Skin of body (tissue), 3 donors: ENCODE measurements at places on chromosomes 11 and 22.
A peak's percentile ranks its signal among the peaks of the same experiment; 100 is the strongest.

- DNase-seq = no peak
These were observed 33.1 kb upstream of the IGLL5 start for GRCh38 chr22:22854466-22854865.

GRCh38 chr11:13042873-13043342 lies 33.8 kb downstream of the RASSF10 start:
- DNase-seq = no peak

DNA sequence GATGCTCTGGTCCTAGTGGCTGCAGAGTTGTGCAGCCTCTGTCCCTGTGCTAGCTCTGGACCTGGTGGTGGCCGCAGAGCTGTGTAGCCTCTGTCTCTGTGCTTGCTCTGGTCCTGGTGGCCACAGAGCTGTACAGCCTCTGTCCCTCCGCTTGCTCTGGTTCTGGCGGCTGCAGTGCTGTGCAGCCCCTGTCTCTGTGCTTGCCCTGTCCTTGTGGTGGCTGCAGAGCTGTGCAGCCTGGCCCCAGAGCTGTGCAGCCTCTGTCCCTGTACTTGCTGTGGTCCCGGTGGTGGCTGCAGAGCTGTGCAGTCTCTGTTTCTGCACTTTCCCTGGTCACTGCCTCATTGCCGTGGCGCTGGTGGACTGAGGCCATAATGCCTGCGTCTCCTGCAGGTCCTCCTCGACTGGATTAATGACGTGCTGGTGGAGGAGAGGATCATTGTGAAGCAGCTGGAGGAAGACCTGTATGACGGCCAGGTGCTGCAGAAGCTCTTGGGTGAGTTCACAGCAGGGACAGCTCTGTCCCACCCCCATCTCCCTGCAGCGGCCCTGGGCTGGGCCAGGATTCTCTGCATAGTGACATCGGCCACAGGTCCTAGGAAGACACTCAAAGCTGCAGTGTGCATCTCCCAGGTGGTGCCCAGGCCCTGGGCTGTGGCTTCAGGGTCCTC lies 61.9 kb upstream of the PARVG start:
- no peak for DNase-seq

DNA sequence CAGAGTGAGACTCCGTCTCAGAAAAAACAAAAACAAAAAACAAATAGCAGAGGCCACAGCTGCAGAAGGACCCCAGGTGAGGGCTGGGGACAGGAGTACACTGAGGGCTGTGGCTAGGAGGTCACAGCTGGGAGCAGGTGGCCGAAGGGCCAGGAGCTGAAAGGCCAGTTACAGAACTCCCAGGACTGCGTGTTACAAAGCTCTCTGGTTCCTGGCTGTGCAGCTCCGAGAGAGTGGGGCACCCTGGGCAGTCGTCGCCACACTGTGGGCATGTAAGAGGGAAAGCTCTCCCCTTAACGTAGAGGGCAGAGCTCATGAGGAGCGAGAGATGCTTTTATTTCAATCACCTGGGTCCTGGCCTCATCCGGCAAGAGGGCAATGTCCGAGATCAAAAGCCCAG lies 10.1 kb upstream of the NCF4 start:
- no peak for DNase-seq

DNA sequence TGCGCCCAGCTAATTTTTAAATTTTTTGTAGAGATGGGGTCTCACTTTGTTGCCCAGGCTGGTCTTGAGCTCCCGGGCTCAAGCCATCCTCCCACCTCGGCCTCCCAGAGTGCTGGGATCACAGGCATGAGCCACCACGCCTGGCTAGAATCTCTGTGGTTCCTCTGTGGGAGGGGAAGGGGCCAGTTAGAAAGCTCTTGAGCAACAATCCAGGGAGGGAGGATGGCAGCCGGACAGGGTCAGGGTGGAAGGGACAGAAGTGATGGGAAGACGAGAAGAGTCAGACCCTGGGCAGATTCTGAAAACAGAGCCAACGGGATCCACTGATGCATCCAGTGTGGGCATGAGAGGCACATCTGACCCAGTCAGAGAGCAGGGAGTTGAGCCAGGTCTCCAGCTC lies 38.9 kb upstream of the MN1 start:
- DNase-seq = no peak

DNA sequence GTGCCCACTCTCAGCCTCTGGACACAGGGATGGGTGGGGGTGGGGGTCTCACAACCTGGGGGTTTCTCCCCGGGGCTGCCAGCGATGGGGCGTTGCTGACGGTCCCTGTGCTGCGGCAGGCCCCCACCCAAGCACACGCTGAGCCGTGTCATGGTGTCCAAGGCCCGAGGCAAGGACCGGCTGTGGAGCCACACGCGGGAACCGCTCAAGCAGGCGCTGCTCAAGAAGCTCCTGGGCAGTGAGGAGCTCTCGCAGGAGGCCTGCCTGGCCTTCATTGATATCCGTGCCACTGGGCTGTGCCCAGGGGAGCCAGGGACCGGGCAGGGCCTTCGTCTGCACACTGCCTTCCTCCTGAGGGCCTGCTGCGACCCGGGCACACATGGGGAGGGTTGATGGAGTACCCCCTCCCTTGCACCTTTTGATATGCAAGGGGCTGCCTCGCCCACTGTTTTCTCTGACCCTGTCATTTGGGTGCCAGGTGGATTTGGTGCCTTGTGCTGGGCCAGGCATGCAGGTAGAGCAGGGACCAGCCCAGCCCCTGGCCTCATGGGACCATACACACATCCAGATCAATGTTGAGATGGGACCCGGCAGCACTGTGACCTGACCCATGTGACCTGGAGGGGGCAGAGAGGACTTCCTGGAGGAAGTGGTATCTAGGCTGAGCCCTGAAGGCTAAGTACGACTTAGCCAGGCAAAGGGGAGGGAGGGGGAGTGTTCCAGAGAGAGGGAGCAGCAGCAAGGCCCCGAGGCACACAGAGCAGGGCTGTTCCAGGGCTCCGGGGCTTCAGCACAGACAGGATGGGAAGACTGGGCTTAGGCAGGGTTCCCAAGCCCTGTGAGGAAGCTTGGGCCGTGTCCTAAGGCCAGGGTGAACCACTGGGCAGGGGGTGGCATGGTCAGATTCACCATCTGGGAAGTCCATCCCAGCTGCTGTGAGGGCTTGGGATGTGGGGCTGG lies 75.2 kb downstream of the MYO7A start:
- no peak for DNase-seq

GRCh38 chr11:71986131-71986530 lies 12.6 kb upstream of the IL18BP start:
- DNase-seq = no peak

DNA sequence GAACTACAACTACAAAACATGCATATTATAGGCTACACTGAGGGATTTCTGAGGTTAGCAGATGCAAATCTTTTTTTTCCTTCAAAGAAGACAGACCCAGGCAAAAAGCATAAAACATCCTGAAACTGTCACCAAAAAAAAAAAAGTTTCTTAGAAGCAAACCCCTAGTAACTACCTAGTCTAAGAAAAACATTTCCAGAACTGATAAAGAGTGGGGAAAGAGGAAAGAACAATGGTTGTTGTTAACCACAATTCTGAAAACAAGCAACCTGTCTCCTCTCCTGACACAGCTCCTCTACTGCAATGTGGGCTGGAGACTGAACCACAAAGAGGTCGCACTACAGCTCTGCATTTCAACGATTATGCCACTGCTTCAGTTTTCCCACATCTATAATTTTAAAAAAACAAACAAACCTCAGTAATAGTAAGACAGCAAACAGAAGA lies 15.0 kb downstream of the DENND5A start:
- DNase-seq = no peak

DNA sequence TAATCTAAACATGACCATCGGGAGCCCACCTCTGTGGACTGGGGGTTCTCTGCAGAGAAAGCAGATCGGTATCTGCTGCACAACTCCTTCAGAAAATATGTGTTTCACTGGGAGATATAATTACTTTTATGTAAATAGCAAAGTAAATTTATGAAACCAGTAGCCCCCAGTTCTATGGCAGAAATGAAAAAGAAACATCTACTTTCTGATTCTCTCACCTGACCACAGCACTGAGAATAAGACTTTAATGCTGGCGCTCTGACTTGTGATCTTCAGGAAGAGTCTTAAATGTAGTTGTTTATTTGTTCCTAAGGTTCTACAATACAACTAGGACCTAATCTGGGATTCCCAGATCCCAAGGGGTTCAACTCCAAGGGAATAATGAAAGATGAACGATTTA lies 518.0 kb downstream of the DLG2 start:
- no peak for DNase-seq

DNA sequence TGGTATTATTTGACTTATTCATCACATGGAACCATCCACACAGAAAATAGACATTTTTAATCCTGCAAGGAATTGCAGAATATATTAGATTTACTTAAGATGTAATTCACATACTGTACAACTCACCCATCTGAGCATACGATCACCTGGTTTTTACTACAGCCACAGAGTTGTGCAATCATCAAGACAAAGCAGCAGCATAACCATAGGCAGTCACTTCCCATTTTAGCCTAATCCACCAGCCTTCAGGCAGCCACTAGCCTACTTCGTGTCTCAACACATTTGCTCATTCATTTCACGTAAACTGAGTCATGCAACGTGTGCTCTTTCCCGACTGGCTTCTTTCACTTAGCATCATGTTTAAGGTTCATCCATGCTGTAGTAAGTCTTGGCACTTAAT lies 23.0 kb downstream of the PIWIL3 start:
- no peak for DNase-seq

DNA sequence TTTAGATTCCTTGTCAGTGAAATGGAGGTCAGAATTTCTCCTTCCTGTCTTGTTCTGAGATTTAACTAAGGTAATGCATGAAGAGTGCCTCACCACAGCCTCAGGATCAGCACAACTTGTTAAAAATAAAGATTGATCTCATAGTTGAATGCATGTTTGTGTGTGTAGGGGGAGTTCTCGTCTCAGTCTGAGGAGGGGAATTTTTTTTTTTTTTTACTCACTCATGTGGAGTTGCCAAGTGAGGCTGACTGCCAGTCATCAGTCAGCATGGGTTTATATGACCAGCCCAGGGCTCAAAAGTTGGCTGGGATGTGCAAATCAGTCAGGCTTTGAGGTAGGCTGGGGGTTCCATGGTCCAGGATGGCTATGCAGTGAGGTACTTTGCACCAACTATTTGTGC lies 113.2 kb downstream of the FANCF start:
- DNase-seq = no peak

- peak; percentile 60 for DNase-seq
These were observed 160.5 kb upstream of the TTC12 start for GRCh38 chr11:113153847-113154246.

GRCh38 chr11:116885951-116886655 lies 48.7 kb upstream of the APOA1 start:
- no peak for DNase-seq

DNA sequence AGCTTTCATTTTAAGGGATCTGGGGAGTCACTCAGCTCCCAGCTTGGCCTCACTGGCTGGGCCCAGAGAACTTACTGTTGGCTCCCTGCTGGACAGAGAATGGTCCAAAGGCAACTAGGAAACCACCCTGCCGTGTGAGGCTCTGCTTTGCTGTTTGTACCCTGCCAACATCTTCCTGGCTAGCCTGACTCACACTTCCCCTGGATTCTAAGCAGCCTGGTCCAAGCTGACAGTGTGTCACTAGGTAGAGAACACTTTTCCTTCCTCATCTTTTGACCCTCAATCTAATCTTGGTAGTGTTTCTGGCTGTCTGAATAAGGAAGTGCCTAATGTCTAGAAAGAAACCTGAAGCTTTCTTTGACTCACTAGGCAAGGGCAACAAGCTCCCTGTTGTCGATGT lies 76.7 kb downstream of the FAR1 start:
- DNase-seq = no peak

- DNase-seq = no peak
These were observed 53.9 kb downstream of the USP47 start for GRCh38 chr11:11895672-11896071.

GRCh38 chr11:83639995-83640758 lies 354.0 kb upstream of the CCDC90B start:
- DNase-seq = peak; percentile 58

DNA sequence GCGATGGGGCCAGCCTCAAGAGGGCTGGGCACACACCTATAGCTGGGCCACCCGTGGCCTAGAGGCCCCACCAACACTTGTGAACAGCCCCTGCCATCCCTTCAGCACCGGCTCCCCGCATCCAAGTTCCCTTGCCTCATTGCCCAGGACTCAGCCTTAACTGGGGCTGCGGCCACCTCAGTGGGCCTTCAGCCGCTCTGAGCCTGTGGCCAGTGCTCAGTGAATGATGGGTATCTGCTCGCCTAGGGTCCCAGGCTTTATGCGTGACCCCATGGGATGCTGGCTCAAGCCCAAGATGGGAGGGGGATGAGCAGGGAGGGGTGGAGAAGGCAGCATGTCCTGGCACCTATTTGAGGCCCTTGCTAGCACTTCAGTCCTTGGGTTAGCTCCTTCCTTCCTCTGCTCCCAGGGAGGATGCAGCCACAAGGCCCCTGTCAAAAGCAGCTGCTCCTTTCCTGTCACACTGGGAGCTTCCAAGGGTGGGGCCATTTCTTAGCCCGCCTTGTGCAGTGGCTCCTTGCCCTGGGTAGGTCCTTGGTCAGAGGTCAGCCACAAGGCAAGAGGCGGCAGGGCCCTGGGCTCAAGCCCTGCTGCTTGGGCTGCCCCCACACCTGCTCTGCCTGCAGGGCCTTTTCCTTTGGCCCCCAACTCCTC lies 31.8 kb downstream of the GNAZ start:
- DNase-seq = no peak

DNA sequence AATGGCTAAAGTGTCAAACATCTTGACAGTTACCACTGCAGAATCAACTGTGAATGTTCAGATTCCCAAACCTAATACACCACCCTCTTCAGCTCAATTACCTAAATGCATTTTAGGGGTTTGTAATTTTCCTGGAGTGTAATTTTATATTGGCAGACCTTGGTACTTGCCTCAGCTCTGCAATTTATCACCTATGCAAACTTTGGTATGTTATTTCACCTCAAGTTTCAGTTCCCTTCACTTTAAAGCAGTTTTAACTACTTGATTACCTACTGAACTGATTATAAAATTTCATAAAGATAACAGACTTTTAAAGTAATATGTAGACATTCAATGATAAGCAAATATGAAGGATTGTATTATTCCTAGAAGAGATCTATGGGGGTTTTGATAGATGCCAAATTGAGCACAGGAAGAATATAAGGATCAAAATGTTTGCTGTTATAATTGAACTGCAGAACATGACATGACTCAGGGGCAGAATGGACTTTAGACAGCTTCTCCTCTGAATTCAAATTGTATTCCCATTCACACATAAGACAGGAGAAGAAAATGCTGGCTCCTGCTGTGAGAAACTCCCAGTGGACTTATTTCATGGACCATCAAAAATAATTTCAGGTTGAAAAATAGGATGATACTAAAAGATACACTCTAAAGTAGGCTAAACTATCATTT lies 491.5 kb upstream of the LUZP2 start:
- DNase-seq = no peak

DNA sequence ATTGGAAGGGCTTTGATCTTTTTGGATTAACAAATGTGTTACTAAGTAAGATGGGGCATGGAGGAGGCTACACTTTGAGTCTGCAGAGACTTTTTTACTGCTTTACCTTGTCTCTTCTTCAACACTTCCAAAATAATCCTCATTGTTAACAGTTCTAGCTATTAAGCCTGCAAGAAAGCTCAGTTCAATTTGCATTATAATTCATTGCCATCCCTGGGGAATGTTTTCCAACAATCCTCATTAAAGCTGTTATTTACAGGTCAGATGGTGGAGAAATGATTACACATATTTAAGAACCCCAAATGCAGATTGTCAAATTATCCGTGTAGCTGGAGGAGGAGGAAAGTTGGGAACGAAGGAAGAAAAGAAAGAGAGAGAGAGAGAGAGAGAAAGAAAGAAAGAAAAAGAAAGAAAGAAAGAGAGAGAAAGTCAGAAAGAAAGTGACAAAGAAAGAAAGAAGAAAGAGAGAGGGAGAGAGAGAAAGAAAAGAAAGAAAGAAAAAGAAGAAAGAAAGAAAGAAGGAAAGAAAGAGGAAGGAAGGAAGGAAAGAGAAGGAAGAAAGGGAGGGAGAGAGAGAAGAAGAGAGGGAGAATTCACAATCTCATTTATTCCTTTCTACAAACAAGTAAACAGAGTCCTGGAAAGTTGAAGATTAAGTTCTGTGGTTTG lies 443.9 kb downstream of the INSC start:
- no peak for DNase-seq
